ENCODE measurements at places on chromosomes 3 and 15.

DNA sequence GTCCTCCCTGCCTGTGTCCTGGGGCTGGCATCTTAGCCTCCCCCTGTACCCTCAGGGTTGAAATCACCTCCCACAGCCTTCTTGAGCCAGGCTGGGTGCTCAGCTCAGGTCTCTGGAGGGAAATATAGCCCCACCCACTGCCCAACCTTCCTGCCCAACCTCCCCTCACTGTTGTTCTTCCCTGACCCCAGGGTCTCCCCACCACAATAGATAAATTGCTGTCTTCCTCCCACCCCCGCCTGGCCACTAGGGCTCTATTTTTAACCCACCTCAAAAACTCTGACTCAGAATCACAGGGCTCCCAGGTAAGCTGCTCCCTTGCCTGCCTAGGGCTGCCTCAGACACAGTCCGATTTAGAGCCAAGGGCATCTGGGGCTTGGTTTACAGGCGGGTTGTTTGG, 15.0 kb downstream of the HCN4 start:
- H3K27ac ChIP-seq, result no peak overlapping the region
- H3K4me3 ChIP-seq, result no peak overlapping the region
- DNase-seq, result no peak
- H3K36me3 ChIP-seq, result no peaks in the 10 kb centered on the region
- H3K4me1 ChIP-seq, result peaks cover 15% of the 10 kb centered on the region
- H3K27me3 ChIP-seq, result peaks cover 1% of the 10 kb centered on the region

DNA sequence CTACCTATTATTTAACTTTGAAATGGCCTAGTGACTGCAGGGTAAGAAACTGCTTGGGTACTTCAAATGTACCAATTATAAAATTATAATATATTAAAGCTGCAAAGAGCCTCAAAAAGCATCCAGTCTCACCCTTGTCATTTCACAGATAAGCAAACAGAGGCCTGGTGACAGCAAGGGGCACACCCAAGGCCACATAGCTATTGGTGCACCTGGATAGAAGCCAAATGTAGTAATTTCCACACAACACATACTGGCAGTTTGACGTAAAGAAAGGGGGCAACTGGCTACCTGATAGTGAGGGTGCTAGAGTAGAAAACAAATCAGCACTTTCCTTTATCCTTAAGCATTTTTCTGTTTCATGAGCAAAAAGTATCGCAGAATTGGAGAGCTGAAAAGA, 51.1 kb downstream of the IFT57 start:
- H3K4me3 ChIP-seq, result no peak overlapping the region
- DNase-seq, result no peak
- H3K4me1 ChIP-seq, result peaks cover under 1% of the 10 kb centered on the region
- H3K27ac ChIP-seq, result no peak overlapping the region
- H3K36me3 ChIP-seq, result no peaks in the 10 kb centered on the region
- no peaks in the 10 kb centered on the region for H3K27me3 ChIP-seq

DNA sequence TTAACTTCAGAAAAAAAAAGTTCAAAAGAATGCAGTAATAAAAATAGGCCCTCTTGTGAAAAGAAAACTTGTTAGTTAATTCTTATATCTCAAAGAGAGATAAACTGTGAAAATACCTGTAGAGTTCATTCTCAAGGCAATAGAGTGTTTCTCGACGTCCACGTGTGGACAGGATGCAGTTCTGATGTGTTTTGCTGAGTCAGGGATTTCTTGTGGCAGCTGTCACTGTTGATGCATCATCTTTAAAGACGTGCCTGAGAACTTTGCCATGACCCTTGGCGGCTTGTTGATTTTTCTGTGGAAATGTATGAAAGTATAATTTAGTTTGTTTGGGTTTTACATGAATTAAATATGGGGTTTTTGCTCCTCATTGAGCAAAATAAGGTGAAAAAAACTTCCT, 702.2 kb downstream of the NLGN1 start:
- no peaks in the 10 kb centered on the region for H3K27me3 ChIP-seq
- peaks cover under 1% of the 10 kb centered on the region for H3K4me1 ChIP-seq
- H3K4me3 ChIP-seq, result no peak overlapping the region
- no peak for DNase-seq
- H3K36me3 ChIP-seq, result no peaks in the 10 kb centered on the region
- H3K27ac ChIP-seq, result no peak overlapping the region

DNA sequence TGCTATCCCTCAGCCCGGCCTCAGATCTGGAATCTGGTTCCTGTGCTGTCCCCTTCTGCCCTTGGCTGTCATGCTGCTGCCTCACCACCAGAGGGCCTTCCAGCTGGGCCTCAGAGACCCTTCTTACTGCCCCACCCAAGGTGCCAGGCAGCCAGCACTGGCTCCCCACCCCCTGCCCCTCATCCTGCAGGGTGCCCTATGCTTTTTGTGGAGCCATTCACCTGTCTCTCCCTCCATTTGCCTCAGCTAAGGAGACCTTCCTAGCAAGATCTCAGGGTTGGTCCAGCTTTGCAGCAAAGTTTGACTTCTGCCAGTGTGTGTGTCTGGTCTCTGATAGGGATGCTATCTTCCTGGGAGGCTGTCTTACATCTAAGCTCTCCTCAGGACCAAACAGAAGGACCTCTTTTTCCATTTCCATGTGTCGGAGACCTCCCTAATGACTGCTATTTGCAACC, 1.9 kb upstream of the VWA5B2 start:
- H3K4me3 ChIP-seq, result no peak overlapping the region
- DNase-seq, result peak; percentile 57
- H3K36me3 ChIP-seq, result peaks cover 8% of the 10 kb centered on the region
- H3K4me1 ChIP-seq, result peaks cover 11% of the 10 kb centered on the region
- H3K27ac ChIP-seq, result no peak overlapping the region
- peaks cover 24% of the 10 kb centered on the region for H3K27me3 ChIP-seq

- H3K27me3 ChIP-seq, result no peaks in the 10 kb centered on the region
- DNase-seq, result no peak
- no peak overlapping the region for H3K4me3 ChIP-seq
- no peaks in the 10 kb centered on the region for H3K36me3 ChIP-seq
- no peak overlapping the region for H3K27ac ChIP-seq
Observed at GRCh38 chr15:78065284-78065872, 12.1 kb downstream of the TBC1D2B start.

- no peak overlapping the region for H3K27ac ChIP-seq
- peaks cover 7% of the 10 kb centered on the region for H3K27me3 ChIP-seq
- H3K36me3 ChIP-seq, result no peaks in the 10 kb centered on the region
Observed at GRCh38 chr15:73389971-73390544, 21.3 kb upstream of the HCN4 start.

DNA sequence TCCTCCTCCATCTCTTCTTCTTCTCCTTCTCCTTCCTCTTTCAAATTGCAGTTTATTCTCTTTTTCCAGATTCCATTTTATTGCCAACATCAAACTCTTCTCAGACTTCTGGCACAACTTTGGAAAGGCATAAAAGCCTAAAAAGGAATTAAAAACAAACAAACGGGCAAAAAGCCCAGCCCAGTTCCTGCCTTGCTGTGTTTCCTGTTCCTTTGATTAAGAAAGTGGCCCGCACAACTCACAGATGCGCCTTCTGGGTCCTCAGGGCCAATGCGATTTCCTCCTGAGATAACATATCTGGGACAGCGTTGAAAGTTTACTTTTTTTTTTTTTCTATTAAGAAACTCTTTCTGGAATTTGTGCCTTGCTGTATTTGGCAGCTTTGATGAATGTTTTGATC, 158.7 kb upstream of the UBE3A start:
- H3K4me3 ChIP-seq, result no peak overlapping the region
- H3K27ac ChIP-seq, result peak overlapping the region; percentile 67
- H3K4me1 ChIP-seq, result peaks cover 7% of the 10 kb centered on the region

DNA sequence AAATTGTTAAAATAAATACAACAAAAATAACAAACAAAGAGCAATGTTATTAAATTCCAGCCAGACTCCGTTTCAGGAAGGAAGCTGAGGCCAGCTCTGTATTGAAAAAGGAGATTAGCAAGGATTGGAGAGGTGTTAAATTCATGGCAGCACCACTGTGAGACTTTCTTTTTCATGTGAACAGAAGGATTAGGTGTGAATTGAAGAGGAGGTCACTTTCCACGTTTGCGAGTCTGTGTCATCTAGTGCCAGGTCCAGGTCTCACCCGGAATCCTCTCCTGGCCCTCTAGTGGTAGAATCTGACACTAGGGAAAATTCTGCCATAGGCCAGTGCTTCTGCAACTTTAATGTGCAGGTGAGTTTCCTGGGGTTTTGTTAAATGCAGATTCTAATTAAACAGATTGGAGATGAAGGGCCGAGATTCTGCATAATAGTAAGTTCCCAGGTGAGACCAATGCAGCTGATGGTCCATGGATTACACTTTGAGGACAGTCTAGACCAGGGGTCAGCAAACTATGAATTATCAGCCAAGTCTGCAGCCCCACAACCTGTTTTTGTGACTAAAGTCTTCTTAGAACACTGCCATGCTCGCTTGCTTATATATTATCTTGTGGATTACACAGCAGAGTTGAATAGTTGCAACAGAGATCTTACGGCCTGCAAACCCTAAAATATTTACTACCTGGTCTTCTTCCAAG, 9.2 kb upstream of the SLC6A1 start:
- peaks cover 32% of the 10 kb centered on the region for H3K4me1 ChIP-seq
- peak overlapping the region; percentile 84 for H3K27ac ChIP-seq
- peaks cover 3% of the 10 kb centered on the region for H3K36me3 ChIP-seq
- peak; percentile 58 for DNase-seq

- DNase-seq, result no peak
- H3K27ac ChIP-seq, result no peak overlapping the region
- peaks cover 3% of the 10 kb centered on the region for H3K36me3 ChIP-seq
- H3K4me3 ChIP-seq, result no peak overlapping the region
- H3K4me1 ChIP-seq, result no peaks in the 10 kb centered on the region
Observed at GRCh38 chr15:54566654-54567053, 588.4 kb downstream of the UNC13C start.

DNA sequence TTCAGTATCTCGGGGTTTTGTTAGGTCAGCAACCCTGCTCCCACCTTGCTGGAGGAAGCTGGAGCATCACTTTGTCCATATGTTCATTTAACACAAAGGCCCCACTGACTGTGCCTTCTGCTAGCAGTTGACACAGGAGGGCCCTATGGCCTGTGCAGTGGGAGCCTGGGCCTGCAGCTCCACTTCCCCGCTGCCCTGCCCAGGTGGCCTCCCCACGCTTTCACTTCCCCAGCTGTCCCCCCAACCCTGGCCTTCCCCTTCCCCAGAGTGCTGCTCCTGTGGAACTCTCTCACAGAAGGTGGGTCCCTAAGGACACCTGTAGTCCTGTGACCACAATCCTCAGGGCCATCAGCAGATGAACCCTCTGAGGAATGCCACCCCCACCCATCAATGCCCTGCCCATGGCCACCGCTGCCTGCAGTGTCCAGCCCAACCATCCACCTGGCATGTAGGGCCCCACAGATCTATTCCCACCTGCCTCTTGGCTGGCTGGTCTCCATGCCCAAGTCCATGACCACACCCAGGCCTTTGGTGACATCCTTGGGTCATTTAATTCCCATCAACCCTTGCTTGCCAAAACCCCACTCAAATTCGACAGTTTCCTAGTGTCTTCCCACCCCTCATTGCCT, 13.5 kb downstream of the TBC1D21 start:
- H3K4me3 ChIP-seq, result peak overlapping the region; percentile 47
- H3K36me3 ChIP-seq, result peaks cover 4% of the 10 kb centered on the region
- no peak for DNase-seq
- peaks cover 4% of the 10 kb centered on the region for H3K4me1 ChIP-seq

- no peak overlapping the region for H3K4me3 ChIP-seq
Observed at GRCh38 chr3:175919133-175919532, 1060.0 kb downstream of the NAALADL2 start.

- no peaks in the 10 kb centered on the region for H3K36me3 ChIP-seq
- no peak overlapping the region for H3K4me3 ChIP-seq
- no peaks in the 10 kb centered on the region for H3K4me1 ChIP-seq
- no peak overlapping the region for H3K27ac ChIP-seq
- no peaks in the 10 kb centered on the region for H3K27me3 ChIP-seq
Observed at GRCh38 chr15:31255176-31255510, 71.5 kb upstream of the KLF13 start.
